ENCODE measurements at places on chromosomes 2 and 18.

DNA sequence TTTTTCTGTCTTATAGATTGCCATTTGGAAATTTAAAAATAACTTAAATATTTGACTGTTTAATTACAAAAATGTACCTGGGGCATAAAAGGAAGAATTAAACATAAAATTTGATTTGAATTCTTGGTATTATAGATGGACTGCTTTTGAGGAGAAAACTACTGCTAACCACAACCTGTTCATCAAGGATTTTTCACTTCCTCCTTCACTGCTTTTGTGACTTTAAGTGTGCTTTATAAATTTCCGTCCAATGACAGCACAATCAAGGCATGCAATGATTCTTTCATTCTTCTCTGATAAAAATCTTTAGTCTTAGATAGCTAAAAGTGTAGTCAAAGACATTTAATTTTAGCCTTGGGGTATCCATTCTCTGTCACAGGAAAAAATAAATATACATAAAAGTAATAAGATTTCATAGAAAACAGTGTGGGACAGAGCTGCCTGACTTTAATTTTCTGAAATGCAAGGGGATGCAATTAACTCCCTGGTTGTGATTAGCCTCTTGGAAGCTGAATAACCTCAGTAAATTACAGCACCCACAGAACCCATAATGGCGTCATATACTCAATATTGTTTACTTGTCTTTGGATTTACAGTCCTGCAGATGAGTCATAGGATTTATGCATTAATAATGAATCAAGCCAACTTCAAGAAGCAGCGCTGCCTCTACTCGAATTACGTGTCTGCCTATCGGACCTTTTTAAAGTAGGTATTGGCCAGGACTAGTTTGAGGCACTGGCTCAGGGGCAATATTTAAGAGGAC is 587.9 kb downstream of the NRXN1 start:
- no peak for DNase-seq

GRCh38 chr2:191343796-191344338 is 98.7 kb downstream of the MYO1B start:
- DNase-seq: no peak

DNA sequence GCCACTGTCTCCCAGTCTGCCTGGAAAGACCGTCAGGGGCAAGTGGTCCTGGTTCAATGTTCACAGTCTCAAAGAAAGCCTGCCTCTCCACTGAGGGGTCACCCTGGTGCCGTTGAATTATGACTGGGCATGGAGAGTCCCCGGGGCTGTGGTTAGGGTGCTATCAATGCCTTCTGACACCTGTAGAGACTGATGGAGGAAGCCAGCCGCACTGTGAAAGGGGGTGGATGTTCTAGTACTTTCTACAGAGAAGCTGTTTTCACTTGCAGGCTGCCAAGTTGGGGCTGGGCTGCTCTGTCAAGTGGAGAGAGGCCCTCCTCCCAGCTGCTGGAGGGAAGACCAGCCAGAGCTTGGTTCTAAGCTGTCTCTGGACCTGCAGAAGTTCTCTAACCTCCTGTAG is 80.5 kb downstream of the BCL2L11 start:
- no peak for DNase-seq

DNA sequence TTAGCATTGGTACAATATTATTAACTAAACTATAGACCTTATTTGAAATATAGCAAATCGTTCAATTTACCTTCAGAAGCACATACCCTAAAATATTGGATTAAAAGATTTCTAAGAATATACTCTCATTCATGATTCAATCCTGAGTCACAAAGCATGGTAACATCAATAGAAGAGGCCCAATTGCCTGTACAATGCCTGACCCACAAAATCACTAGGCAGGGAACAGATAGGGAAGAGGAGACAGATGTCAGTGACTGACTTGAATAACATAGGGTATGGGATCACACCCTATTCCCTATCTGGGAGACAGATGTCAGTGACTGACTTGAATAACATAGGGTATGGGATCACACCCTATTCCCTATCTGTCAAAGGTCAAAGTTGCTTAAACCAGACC is 611.6 kb upstream of the VRK2 start:
- DNase-seq: no peak

- DNase-seq: no peak
Observed at GRCh38 chr2:28399956-28400355, 7.3 kb downstream of the FOSL2 start.

DNA sequence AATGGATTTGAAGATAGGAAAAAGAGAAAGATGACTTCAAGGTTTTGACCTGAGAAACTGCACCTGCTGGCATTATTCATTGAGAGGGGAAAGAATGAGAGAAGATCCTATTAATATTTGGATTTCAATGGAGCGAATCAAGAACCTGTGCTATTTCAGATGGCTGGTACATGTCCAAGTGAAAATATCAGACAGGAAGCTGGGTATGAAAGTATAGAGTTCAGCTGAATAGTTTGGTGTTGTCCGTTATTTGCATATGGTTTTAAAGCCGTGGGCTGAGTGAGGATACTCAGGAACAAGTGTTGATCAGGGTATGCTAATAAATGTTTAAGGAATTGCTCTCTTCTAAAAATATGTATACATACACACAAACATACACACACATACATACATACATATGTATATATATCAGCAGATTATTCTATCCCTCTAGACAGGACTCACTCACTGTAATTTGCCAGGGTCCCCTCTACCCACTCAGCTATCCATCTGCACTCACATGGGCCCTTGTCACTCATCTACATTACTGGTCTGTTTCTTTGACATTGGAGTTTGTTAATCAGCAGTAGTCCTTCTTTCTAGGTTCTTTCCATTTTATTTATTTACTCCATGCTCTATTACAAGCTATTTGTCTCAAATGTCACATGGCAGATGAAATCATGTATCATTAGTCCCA is 33.9 kb upstream of the IKZF2 start:
- DNase-seq: no peak
